ENCODE measurements at places on chromosomes 7 and 10.

GRCh38 chr7:80057488-80057887 is 77.1 kb upstream of the GNAI1 start:
- DNase-seq, result no peak

DNA sequence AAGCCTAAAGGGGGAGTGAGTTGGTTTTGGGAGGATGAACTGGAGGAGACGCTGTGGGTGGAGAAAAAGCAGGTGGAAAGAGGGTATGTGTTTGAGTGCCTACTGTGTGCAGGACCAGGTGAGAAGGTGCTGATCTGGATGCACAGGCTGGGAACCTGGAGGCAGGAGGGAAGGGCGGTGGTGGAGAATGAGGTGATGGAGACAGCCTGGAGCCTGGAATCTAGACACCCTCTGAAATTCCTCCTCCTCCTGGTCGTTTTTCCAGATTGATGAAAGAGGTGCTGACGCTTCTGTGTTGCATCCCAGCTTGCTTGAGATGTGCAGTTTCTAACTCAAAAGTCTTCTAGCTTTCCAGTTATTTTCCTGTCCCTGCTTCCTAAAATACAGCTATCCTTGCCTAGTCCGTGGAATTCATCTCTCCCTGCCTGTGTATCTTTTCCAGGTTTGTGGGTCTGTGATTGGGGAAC is 67.5 kb downstream of the LRMDA start:
- DNase-seq, result no peak

DNA sequence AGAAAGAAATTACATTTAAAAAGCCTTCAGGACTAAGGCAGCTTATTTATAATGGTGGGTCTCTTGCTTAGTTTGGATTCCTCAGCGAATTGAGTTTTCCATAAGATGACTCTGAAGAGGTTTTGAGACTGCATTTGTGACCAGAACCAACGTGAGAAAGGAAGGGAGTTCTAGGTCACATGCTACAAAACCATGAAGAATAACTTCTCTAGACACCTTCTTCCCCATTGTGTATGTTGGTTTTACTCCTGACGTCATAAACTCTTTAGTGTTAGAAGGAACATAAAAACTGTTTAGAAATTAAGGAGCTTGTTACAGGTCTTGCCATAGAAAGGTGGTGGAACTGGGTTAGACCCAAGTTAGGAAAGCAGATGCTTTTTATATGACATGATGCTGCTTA is 11.1 kb downstream of the PTPN12 start:
- no peak for DNase-seq

DNA sequence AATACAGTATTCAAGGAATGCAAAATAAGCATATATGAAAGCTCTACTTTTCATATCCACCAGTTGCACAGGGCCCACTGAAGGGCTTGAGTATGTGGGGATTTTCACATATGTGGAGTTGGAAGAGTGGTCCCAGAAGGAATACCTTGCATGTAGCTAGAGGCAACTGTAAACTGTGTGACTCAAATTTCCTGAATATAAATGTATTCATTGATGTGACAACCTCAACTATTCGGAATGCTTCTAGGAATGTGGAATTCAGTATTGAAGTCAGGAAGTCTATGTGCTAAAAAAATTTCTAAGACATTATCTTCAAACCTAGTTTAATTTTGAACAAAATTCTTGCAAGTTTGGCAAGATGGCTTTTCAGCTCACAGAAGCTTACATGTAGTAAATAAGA is 695.5 kb upstream of the SEMA3D start:
- no peak for DNase-seq

GRCh38 chr7:101156866-101157589 is 2.8 kb downstream of the AP1S1 start:
- no peak for DNase-seq

GRCh38 chr7:70214071-70214470 is 615.8 kb downstream of the AUTS2 start:
- no peak for DNase-seq

DNA sequence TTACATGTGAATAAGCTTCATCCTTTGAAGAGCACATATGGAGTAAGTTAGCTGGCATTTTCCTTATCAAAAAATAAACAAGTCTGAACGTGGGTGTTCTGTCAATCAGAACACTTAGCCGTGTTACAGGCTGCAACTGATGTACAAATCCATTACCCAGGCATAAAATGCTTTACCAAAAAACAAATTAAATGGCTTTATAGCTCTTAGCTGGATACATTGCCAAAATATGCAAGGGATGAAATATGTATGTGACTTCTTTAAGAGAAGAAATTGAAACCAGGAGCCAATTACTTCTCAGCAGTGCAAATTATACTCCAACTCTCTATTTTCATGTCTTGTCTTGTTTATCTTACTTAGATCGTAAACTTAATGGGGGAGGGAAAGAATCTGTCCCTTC is 214.8 kb downstream of the DGKB start:
- no peak for DNase-seq

DNA sequence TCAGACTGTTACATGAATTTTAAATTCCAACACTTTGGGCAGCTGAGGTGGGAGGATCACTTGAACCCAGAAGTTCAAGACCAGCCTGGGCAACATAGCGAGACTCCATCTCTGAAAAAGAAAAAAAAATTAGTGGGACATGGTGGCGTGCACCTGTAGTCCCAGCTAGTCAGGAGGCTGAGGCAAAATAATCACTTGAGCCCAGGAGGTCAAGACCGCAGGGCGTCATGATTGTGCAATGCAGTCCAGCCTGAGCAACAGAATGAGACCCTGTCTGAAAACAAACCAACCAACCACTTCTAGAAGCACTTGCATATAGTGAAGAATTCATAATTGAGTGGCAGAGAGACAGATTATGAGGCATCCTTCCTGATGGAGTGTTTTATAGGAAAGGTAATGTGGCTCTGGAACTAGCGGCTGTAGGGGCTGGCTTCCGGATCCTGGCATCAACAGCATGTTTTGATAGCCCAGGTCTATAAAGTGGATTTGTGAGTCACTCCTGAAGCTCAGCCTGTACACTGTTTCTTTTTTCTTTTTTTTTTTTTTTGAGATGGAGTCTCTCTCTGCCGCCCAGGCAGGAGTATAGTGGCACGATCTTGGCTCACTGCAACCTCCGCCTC is 40.3 kb upstream of the RSBN1L start:
- no peak for DNase-seq

- DNase-seq, result no peak
These were observed 4.0 kb downstream of the BAMBI start for GRCh38 chr10:28681291-28681763.

DNA sequence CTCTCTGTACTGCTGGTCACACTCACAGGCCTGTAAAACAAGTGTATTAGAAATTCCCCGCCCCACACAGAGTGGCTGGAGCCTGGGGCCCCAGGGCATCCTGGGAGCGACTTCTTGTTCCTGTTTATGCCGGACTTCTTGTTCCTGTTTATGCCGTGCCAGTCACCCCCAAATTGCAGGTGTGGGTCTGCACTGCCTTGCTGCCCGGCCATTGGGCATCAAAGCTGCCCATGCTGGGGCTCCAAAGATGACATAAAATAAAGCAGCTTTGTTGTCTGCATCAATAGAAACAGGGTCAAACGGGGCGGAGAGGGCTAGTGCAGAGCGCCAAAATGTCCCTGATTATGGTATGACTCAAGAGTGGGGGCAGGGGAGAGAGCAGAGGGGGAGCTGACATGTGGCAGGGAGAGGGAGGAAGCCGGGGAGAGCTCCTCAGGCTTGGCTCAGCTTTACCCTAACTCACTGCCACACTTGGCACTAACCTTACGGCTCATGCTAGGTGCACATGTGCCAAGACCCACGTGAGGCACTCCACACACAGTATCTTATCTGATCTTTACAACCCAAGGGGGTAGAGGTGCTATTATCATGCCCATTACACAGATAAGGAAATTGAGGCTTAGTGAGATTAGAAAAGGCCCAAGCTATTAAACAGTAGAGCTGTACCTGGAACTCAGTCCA is 98.4 kb downstream of the PIP4K2A start:
- DNase-seq, result no peak

All from esophagus squamous epithelium (tissue), 5 donors.